Activated naive CD4-positive, alpha-beta T cell (primary cell): ENCODE measurements at places on chromosomes 16 and 17.

DNA sequence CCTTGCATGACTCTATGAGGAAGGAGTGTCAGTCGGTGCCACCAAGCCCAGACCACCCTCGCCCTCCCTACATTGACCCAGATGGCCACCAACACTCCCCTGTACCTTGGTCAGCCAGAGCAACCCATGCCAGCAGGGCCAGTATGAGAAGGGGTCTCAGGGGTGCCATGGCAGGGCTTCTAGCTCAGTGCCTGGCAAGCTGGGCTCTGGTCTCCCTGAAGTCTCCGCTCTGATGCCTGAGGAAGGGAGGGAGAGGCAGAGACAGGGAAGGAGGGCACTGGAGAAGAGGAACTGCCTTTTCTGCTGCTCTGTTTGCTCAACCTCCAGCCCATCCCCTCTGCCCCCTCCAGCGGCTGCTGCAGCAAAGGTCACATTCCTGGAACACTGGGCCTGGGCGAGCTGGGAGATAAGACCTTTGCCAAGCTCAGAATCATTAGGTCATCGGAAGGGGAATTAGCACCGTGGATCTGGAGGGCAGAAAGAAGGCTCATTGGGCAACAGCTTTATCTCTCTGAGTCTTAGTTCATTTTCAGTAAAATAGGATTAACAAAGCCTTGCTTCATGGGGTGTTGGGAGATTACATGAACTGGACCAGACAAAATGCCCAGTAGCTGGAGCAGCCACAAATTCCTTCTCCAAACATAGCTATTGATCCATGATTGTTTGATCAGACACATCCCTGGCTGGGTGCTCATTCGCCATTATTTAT, at the start of gene VTN:
Gene VTN, minus strand, starts transcription at position 273 of the 709 bp plus-strand sequence. Its CDS starts 104 bp downstream, at position 169.
- DNase-seq, result no peak

- DNase-seq, result no peak
Measured at GRCh38 chr16:16960785-16961184, 510.0 kb downstream of the XYLT1 start.

DNA sequence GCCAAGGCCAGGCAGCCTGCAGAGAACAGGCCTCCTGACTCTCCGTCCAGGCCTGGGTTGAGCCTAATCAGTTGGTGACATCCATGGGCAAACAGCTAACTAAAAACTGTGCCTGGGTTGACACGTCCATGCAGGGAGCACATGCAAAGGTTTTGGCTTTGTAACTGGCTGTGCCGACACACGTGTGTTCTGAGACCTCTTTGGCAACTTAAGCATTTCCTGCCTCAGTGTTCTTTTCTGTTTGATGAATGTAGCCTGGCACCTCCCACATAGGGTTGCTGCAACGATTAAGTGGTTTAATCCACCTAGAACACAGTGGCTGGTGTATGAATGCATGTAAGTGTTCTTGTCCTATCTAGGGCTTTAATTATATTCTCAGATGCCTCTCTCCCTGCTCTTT, 3.2 kb downstream of the BCO1 start:
- no peak for DNase-seq

- no peak for DNase-seq
Measured at GRCh38 chr17:73331060-73331459, 19.3 kb upstream of the CDC42EP4 start.

DNA sequence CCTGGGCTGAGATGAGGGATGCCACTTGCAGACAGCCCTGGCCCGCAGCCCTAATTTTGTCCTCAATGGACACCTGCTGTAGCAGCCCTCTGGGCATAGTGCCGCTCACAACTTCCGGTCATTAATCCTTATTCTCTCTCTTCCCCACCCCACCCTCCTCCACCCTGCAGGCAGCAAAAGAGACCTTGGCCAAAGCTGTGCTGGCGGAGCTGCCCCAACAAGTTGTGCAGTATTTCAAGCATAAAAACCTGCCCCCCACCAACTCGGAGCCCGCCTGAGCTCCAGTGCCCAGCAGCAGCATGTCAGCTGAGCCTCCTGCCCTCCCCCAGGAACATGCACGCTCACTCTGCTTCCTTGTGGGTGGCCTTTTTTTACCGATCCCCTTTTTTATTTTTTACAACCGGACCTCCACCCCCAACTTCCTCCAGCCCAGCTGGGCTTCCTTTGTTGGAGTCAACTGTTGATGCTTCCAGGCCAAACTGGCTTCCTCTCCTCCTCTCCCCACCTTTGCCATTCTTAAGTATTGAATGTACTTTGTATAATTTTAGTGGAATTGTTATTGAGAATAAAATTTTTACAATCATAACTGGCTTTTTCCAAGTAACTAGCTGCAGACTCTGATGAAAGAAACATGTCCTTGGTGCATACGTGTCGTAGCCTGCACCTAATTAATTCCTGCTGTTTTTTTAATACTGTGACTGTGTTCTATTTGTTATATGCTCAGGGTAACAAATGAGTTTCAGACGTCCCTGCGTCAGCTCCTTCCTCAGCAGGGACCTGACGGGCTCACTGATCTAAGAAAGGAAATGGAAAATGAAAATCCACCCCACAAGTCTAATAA, 38.2 kb downstream of the PSME3IP1 start:
- no peak for DNase-seq

GRCh38 chr16:61005952-61006351, 1030.3 kb downstream of the CDH8 start:
- no peak for DNase-seq
